Effector memory CD4-positive, alpha-beta T cell (primary cell): ENCODE measurements at places on chromosomes 4 and X.

DNA sequence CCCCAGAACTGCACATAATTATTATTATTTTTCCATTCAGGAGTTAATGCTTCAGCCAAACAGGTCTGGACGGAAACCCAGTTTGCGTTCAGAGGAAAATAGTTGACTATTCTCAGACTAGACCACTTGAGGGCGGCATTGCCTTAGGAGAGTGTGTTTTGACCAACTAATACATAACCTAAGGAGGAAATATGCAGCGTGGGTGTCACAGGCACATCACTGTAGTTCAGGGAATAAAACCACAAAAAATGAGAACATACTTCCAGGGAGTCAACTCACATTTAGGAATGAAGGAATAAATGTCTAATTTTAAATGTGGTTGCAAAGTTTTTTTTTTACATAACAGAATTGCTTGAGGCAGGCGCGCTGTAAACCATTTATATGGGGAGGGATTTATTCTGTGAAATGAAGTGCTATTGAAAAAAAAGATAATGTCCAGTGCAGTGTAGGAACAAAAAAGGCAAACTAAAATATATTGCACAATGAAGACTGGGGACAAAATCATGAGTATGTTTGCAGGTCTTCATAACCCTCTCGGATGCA, 93.3 kb downstream of the SYNPO2 start:
- peak; percentile 13 for DNase-seq

GRCh38 chr4:145888393-145888792, 50.2 kb downstream of the ZNF827 start:
- DNase-seq: no peak

DNA sequence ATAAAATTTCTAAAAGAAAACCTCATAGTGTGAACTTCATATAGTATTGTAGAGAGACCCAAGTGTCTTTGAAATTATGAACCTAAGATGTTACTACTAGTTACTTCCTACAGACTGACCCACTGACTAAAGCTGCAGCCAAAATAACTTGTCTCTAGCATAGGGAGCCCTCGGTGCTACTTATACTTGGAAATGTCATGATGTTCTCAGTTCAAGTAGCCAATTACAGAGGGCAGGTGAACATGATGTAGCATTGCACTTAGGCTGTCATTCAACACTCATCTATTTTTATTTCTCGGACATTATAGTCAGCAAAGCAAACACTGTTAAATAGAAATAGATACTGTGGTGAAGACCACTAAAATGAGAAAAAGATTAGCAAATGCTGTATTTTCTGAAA, 165.6 kb downstream of the AREG start:
- DNase-seq: no peak

DNA sequence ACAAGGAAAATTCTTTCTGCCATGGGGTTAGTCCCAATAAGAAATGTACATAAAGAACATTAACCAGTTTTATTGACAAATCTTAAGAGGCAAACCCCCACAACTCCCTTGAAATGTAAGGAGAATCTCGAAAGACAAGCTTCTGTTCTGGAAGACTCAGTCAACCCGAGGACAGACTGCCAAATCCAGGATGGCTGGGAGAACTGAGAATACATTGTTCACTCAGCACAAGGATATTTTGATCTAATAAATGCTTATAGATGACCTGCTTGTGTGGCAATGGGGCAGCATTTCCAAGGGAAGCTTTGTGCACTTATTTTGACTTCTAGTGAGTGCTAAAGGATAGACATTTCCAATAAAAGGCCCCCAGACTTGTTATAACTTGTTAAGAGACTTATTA, 280.4 kb downstream of the DHX15 start:
- DNase-seq: no peak

- DNase-seq: no peak
Measured at GRCh38 chr4:147765121-147765529, 33.2 kb downstream of the ARHGAP10 start.

- DNase-seq: no peak
Measured at GRCh38 chr4:119100655-119101054, 35.0 kb upstream of the MYOZ2 start.

GRCh38 chrX:155888139-155888538, 7.0 kb downstream of the VAMP7 start:
- no peak for DNase-seq

GRCh38 chrX:6645216-6645615, 110.3 kb upstream of the VCX3A start:
- DNase-seq: no peak

DNA sequence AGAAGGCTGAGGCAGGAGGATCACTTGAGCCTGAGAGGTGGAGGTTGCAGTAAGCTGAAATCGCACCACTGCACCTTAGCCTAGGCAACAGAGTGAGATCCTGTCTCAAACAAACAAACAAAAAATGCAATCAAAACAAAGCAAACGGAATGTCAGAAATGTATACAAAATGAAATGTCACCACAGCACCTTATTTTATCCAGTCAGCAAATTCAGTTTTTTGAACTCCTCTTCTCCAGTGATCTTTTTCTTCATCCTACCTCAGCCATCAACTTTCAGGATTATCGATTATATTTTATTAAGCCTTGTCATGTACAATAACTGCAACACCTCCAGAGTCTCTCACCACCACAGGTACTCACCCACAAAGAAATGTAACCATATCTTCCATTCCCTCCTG, 31.1 kb upstream of the HPGDS start:
- no peak for DNase-seq

DNA sequence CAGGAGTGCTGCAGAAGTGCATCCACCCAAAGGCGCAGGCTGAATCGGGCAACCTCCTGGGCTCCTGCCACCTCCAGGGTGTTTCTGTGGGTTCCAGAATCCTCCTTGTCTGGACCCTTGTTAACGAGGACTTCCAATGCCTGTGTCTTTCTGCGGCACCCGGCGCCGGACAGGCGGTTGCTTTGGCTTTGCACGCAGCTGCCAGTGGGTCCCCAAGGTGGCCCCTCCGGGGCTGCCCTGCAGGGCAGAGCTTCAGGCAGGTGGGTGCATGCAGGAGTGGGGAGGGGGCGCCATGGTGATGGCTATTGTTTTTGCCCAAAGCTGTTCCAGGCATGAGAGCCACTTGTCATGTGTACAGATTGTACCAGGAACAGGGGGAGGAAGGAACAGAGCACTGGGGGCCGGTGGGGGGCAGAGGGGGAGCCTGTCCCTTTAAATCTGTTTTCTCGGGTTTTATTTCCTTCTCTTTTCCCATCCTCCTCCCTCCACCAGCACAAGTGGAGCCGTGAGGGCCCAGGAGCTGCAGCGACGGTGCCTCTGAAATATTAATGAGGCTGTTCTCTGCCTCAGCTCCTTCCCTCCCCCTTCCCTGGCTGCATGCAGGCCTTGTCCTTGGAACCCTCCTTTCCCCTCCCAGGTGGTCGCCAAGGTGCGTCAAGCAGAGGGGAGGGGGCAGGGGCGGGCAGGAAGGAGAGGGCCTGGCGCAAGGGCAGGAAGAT, 13.1 kb downstream of the ATP2B3 start:
- no peak for DNase-seq

GRCh38 chr4:98203332-98204235, 57.6 kb upstream of the RAP1GDS1 start:
- no peak for DNase-seq

DNA sequence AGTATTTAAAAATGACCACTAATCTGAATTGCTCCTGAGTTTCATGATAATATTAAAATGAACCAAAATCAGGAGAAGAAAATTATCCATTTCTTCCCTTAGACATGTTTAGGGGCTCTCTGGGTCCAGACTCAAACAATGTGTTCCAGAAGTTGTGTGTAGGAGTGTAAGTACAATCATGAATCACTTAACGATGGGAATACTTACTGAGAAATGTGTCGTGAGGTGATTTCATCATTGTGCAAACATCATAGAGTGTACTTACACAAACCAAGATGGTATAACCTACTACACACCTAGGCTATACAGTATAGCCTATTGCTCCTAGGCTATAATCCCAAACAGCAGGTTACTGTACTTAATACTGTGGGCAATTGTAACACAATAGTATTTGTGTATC, 74.8 kb downstream of the STPG2 start:
- DNase-seq: no peak

GRCh38 chrX:50211510-50211909, 6.9 kb downstream of the CCNB3 start:
- DNase-seq: no peak

DNA sequence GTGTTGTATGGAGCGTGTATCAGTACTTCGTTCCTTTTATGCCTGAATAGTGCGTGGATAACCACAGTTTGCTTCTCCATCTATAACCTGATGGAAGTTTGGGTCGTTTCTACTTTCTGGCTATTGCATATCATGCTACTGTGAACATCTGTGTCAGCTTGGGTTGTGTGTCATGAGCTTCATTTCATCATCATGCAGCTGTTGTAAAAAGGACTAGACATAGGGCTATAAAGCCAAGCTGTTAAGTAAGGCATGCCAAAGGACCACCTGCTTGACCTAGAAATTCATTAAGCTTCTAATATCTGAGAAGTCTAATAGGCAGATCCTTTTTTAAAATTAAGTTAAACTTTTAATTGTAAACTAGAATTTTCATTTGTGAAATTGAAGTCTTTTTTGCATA, 18.4 kb downstream of the SMS start:
- DNase-seq: no peak

GRCh38 chrX:15292861-15293260, 22.6 kb downstream of the ASB11 start:
- no peak for DNase-seq

- no peak for DNase-seq
Measured at GRCh38 chrX:22122510-22122909, 90.4 kb downstream of the PHEX start.

- no peak for DNase-seq
Measured at GRCh38 chrX:31969714-31970113, 897.9 kb upstream of the FTHL17 start.

- no peak for DNase-seq
Measured at GRCh38 chr4:3825530-3825929, 59.3 kb downstream of the ADRA2C start.
